Suppressor macrophage (primary cell): ENCODE measurements at places on chromosomes 2 and 18.
A peak's percentile ranks its signal among the peaks of the same experiment; 100 is the strongest.

GRCh38 chr2:69781321-69782248 lies 39.7 kb downstream of the ANXA4 start:
- no peak for DNase-seq

GRCh38 chr2:129255610-129256313 lies 723.7 kb upstream of the RAB6C start:
- no peak for DNase-seq

DNA sequence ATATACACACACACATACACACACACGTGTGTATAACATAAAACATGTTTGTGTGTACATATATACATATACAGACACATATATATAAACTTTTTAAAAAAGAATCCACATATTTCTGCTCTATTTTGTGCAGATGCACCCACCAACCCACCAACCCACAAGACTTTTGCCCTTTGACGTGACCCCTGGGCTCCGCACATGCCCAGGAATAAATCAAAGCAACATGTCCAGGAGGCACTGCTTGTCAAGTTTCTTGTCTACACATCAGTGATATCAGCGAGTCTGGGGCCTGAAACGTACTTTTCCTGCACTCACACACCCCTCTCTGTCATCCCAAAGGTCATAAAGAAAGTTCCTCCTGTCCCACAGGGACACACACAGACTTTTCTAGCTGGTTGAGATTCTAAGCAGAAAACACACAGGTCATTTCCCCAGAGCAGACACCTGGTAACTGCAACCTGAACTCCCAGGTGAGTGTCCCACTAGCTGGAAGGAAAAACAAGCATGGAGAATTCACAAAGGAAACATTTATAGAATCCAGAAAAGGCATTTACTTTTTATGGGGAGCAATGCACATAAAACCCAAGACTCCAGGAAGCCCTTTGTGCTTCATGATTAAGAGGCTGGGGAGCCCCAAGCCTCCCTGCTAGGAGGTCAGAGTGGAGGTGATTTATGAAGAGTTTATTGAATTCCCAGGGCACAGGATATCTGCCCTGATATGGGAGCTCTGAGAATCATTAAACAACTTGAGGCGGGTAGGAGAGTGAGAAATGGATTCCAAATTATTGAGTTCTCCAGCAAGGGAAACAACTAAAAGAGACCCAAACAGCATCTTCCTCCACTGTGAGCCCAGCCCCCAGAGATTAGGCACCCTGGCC lies 211.6 kb downstream of the MGAT5 start:
- DNase-seq = no peak

GRCh38 chr2:135317375-135317774 lies 213.6 kb downstream of the ZRANB3 start:
- no peak for DNase-seq

GRCh38 chr2:176018708-176019107 lies 16.6 kb upstream of the LNPK start:
- DNase-seq = no peak

GRCh38 chr2:180524499-180524898 lies 455.9 kb upstream of the UBE2E3 start:
- DNase-seq = no peak

DNA sequence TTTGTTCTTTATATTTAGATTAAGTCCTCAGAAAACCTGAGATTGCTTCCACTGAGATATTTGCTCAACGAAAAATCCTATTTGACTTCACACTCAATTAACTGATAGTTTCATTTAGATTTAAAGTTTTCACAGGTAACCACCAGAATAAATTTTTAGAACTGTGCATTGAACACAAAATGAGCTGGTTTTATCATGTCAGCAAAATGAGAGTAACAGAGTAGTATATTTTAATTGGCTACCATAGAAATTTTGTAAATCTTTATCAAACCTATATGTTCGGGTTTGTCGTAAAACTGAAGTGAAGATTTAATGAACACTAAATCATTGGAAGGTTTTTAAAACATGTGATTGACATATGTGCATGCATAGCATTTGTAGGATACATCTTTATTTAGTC lies 32.7 kb upstream of the MFF start:
- no peak for DNase-seq

GRCh38 chr2:102033750-102034682 lies 42.3 kb downstream of the IL1R2 start:
- DNase-seq = no peak

DNA sequence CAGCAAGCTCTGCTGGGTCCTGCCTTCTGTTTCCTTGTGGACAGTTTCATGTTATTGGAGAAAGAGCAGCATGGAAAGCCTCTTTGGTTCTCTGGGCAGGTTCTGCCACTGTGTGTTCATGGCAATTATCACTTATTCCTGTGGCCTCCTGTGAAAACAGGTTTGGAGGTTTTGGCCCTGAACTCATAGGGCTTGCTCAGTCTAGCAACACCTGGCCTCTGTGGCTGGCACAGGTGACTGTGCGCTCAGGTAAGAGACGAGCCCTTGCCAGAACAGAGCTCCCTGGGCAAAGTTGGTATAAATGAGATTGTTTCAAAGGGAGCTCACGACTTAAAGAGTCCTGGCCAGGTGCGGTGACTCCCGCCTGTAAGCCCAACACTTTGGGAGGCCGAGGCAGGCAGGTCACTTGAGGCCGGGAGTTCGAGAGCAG lies 5.7 kb downstream of the CEP68 start:
- no peak for DNase-seq

GRCh38 chr2:7907041-7907440 lies 774.8 kb upstream of the ID2 start:
- no peak for DNase-seq

- no peak for DNase-seq
These were observed 4.3 kb downstream of the PMAIP1 start for GRCh38 chr18:59904011-59904601.

- DNase-seq = no peak
These were observed 99.9 kb upstream of the NABP1 start for GRCh38 chr2:191578031-191578430.

DNA sequence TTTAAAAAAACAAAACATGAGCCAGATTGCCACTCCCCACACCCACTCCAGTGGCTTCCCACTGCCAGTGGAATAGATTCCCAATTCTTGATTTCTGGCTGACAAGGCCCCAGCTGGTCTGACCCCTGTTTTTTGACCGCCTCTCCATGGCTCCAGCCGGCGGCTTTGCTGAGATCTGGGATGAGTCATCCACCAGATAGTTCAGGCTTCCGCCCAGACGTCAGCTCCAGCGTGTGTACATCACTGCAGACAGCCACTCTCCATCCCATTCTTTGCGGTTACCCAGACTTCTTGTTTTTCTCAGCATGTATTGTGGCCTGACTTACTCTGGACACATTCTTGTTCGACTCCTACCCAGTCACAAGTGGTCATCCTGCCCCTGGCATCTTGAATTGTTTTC lies 227.9 kb downstream of the GBX2 start:
- no peak for DNase-seq

DNA sequence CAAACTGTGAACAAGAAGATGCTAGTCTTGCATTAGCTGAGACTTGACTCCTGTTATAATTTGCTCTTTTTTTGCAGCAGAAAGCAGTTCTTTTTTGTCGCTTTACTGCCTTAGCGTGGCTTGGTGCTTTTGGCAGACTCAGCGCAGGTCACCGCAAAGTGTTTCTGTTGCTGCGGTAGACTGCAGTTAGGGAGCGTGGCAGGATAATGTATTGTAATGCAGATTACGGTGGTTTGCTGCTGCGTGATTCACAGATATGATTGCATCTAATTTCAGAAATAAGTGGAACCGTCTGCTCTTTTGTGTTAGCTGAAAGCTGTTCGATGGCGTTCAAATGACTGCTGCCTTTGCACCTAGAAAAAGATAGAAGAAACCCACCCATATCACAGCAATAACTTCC lies 131.6 kb upstream of the SATB2 start:
- DNase-seq = no peak

- DNase-seq = no peak
These were observed 29.3 kb upstream of the COPS8 start for GRCh38 chr2:237056287-237056875.

- DNase-seq = no peak
These were observed 7.9 kb downstream of the INPP4A start for GRCh38 chr2:98452396-98453027.

GRCh38 chr2:147847746-147848391 lies 3.0 kb downstream of the ACVR2A start:
- DNase-seq = no peak

DNA sequence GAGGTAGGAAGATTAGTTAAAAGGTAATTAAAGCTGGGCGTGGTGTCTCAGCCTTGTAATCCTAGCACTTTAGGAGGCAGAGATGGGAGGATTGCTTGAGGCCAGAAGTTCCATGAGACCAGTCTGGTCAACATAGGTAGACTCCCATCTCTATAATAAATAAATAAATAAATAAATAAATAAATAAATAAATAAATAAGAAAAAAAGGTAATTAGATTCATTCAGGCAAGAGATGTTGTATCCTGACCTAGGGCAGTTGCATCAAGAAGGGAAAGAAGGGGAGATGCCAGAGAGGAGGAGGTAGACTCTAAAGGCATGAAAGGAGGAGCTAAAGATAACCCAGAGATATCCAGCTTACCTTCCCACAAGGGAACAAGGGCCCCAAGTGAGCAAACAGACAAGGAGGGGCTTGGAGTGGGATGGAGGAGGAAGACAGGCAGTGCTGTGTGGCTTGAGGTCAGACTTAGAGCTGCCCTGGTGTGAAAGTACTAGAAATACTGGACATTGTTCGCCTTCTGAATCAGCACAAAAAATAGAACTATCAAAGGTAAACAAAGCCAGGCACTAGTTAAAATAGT lies 7.4 kb upstream of the RAB1A start:
- no peak for DNase-seq

GRCh38 chr18:42654556-42654955 lies 460.9 kb downstream of the RIT2 start:
- DNase-seq = peak; percentile 53

DNA sequence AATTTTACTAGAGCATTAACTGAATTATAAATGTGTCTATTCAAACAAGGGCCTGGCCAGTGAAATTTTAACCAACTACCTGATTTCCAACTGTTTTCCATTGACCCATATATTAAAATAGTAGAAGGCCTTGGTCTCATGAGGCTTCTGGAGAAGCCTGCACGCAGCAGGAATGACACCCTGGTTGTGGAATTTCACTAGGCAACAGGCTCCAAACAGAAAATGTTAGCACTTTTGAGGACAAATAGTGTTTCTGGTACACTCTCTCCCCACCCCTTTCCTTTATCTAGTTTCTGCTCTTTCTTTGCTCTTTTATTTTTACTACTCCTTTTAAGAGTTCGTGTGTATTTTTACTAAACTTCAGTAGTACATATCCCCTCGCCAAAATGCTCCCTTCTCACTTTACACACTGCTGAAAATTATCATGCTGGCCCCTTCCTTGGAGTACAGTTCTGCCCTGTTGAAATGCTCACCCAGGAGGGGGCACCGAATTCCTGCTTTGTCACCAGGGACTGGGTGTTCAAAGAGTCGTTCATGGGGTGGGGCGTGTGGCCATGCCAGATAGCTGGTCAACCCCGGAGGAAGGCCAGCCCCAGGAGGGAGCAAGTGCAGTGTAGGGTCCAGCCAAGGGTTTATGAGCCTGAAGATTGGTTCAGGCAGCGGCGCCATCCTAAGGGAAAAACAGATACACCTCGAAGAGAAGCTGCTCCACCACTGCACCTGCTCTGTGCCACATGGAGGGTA lies 22.1 kb upstream of the COL6A3 start:
- peak; percentile 36 for DNase-seq

DNA sequence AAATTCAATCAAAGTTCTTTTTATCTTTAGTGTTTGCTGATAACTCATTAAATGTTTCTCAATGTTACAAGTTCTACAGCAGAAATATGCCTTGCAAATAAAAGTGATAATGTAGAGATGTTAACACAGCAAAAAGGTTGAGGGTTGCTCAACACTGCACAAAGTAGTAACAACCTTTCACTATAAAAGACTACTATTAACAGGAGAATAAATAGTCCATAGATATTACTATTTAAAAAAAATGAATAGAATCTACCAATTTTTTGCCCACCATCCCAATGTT lies 378.1 kb downstream of the RBM43 start:
- DNase-seq = no peak

GRCh38 chr2:129240061-129240460 lies 739.4 kb upstream of the RAB6C start:
- no peak for DNase-seq

DNA sequence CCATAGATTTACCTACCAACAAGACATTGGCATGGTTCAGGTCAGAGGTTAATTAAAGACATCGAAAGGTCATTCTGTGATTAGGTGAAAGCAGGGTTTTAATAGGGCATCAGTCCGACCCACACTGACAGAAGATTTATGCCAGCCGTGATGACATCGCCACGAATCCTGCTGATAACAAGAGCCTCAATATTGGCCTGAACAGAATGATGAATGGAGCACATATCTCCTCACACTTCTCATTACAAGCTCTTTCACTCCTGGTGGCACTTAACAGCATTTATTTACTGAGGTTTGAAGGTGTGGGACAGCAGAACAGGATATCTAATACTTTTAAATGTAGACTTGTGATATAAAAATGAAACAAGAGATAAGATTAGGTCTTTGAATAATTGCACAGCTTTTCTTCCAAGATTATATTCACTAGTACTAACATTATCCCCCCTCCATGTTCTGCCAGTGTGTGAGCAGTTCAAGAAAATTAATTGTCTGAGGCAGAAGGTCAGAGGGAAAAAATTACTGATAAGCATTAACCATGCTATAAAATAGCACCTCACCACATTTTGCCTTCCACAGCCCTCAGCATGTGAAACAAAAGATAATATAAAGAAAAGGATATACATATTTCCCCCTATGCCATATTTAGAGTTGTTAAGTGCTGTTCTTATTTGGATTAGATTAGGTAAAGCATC lies 23.1 kb upstream of the INSIG2 start:
- no peak for DNase-seq

DNA sequence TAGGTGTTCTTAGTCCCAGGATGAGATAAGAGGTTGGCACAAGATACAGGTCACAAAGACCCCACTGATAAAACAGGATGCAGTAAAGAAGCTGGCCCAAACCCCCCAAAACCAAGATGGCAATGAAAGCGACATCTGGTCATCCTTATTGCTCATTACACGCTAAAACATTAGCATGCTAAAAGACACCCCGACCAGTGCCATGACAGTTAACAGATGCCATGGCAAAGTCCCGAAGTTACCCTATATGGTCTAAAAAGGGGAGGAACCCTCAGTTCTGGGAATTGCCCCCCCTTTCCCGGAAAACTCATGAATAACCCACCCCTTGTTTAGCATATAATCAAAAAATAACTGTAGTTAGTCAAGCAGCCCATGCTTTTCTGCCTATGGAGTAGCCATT lies 251.1 kb downstream of the SLC4A3 start:
- no peak for DNase-seq

DNA sequence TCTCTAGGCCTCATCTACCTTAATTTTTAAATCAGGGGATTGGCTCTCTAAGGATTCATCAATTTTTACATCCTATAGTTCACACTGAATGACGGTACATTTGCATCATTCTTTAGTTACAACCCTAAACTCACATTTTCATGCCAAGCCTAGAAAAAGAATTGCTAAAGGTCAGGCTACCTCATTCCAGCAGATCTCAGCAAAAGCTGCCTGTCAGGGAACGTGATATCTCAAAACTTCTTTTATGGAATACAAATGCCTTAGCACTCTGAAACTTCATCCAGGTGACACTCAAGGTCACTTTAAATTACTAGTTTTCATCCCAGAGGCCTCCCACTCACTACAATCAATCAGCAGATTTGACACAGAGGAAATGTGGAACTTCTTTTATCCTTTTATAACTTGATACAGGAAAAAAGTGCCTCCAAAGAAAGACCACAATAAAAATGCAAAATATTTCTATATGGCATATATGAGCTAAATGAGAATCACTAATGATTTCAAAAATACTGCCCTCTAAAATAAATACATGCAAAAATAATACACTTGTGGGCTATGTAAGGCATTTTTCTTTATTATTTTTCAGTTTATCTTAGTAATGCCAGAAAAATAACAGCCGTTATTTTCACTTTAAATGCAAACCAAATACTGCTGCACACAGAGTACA lies 91.5 kb downstream of the ARHGEF33 start:
- no peak for DNase-seq
